ENCODE measurements at places on chromosomes 3 and 15. TPM values are rescaled to one million over a fixed set of nuclear protein-coding genes. Genes with fewer than 3 reads are reported as not detected.

Gene LYSMD2
- total RNA-seq = 0.15 TPM

- H3K4me3 ChIP-seq = no peak overlapping the region
- peak; percentile 35 for DNase-seq
- no peaks in the 10 kb centered on the region for H3K27me3 ChIP-seq
- peaks cover 16% of the 10 kb centered on the region for H3K4me1 ChIP-seq
- no peak overlapping the region for H3K27ac ChIP-seq
Measured at GRCh38 chr3:179872842-179873241, 163.9 kb downstream of the PEX5L start.

- DNase-seq = no peak
- H3K36me3 ChIP-seq = no peaks in the 10 kb centered on the region
- no peaks in the 10 kb centered on the region for H3K4me1 ChIP-seq
- no peak overlapping the region for H3K27ac ChIP-seq
Measured at GRCh38 chr3:12471241-12471640, 13.0 kb upstream of the TSEN2 start.

GRCh38 chr3:373193-373779, 176.7 kb downstream of the CHL1 start:
- no peaks in the 10 kb centered on the region for H3K36me3 ChIP-seq
- peak; percentile 21 for DNase-seq

Gene CAMKV
- 12.1 TPM for total RNA-seq

DNA sequence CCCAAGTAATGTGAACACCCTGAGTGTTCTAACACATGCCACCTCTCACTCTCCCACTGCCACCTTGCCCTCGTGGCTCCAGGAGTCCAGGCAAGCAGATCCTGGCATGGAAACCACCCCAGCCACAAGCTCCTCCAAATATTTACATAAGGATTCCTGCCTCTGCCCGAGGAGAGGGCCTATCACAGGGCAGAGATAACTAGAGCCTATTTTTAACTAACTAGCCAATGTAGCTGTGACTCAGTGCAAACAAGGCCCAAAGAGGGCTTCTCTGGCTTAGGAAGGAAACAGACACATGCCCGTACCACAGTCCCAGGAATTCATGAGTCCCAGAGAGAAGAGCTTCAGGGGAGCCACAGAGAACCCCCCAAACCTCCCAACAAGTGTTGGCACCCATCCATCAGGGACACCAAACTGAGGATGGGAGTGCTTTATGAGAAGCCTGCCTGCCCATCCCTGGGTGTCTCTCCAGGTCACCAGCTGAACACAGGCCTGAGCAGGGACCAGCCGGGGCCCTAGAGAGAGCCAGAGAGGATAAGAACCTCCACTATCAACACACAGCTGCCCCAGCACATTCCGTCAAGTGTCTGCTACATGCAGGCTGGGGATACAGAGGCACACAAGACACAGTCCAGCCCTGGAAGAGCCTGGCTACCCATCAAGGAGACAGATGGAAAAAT, 9.2 kb downstream of the FYCO1 start:
- H3K27ac ChIP-seq = no peak overlapping the region
- no peak overlapping the region for H3K4me3 ChIP-seq
- no peaks in the 10 kb centered on the region for H3K4me1 ChIP-seq
- no peaks in the 10 kb centered on the region for H3K36me3 ChIP-seq
- no peaks in the 10 kb centered on the region for H3K27me3 ChIP-seq

Gene CLDN11
- 1.6 TPM for total RNA-seq

DNA sequence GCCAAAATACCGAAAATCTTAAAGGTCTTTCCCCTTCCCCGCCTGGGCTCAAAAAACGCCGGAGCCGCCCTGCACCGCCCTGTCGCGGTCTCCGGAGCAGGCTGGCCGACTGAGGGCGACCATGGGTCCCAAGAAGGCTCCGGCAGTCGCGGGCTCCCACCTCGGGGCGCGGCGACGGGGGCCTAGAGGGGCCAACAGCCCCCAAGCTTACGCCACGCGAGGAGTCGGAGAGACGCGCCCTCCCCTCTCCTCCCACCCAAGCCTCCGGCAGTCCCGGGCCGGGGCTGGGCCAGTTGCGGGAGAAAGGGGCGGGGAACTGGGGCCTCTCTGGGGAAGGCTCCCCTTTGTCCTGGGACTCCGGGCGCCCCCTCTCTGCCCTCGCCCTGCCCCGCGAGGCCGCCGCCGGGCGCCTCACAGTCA, 69.2 kb downstream of the GOLGA8B start:
- no peaks in the 10 kb centered on the region for H3K4me1 ChIP-seq
- no peaks in the 10 kb centered on the region for H3K36me3 ChIP-seq
- H3K27me3 ChIP-seq = peaks cover 86% of the 10 kb centered on the region
- H3K4me3 ChIP-seq = peak overlapping the region; percentile 71
- peak; percentile 64 for DNase-seq
- H3K27ac ChIP-seq = no peak overlapping the region

- no peaks in the 10 kb centered on the region for H3K27me3 ChIP-seq
- no peaks in the 10 kb centered on the region for H3K36me3 ChIP-seq
- H3K27ac ChIP-seq = no peak overlapping the region
- no peak overlapping the region for H3K4me3 ChIP-seq
Measured at GRCh38 chr3:123287051-123287961, 85.6 kb downstream of the SEC22A start.

DNA sequence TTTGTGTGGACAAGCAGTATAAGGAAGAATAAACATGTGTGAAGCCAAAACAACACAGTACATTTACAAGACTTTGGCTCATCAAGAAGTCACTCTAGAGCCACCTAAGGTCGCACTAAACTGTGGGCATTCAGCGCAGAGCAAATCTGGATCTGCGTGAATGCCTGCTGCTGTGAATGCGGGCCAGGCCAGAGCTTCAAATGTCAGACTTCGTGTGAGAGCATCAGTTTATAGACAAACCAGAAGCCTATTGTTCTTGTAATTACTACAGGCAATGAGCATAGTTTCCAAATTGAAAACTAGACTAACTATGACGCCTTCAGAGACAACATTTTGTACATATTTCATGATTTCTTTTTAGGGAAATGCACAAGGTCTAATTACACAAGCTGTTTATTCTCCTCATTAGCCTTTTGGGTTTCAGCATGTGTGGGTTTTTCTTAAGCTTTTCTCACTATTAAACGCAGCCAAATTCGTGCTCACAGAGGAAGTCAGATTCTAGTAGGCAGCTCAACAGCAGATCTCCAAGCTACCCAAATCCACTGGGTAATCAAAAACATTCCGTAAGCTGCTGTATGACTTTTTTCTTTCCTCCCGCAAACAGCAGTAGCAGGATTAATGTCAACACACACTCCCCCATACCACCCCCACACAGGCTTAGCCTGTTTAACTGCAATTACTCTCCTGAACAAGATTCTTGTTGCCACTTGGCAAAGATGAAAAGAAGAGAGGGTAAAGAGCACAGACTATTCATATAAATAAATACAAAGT, 84.5 kb upstream of the SETMAR start:
- H3K27me3 ChIP-seq = no peaks in the 10 kb centered on the region
- H3K27ac ChIP-seq = peak overlapping the region; percentile 33
- H3K36me3 ChIP-seq = no peaks in the 10 kb centered on the region
- peaks cover 8% of the 10 kb centered on the region for H3K4me1 ChIP-seq
- H3K4me3 ChIP-seq = no peak overlapping the region

- H3K4me3 ChIP-seq = no peak overlapping the region
- no peak for DNase-seq
- H3K27me3 ChIP-seq = no peaks in the 10 kb centered on the region
Measured at GRCh38 chr3:149620291-149621020, 37.4 kb downstream of the WWTR1 start.

Gene ATR
- total RNA-seq = 21.9 TPM

Gene AHSG
- not detected for total RNA-seq

Gene RPL22L1
- 107 TPM for total RNA-seq

- DNase-seq = no peak
- no peaks in the 10 kb centered on the region for H3K27me3 ChIP-seq
- no peak overlapping the region for H3K4me3 ChIP-seq
- H3K4me1 ChIP-seq = peaks cover 18% of the 10 kb centered on the region
- no peaks in the 10 kb centered on the region for H3K36me3 ChIP-seq
Measured at GRCh38 chr15:68788264-68788624, 32.5 kb downstream of the ANP32A start.

DNA sequence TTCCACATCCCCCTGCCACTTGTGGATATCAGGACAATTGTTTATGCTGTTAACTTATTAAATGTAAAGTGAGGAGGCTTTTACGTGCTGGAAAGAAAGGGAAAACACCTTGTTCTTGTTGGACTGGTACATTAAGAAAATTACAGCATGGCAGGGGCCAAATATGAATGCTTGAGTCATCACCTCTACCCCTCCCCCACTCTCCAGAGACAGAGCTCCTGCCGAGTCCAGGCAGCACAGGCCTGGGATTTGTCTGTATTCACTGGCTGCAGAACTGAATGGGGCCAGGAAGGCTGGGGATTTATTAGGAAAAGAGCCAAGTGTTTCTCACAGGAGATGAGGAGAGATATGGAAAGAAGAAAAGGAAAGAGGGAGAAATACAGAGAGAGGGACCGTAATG, 308.9 kb downstream of the EPHB1 start:
- H3K4me1 ChIP-seq = peaks cover 17% of the 10 kb centered on the region
- DNase-seq = peak; percentile 45
- H3K27me3 ChIP-seq = no peaks in the 10 kb centered on the region
- no peaks in the 10 kb centered on the region for H3K36me3 ChIP-seq
- no peak overlapping the region for H3K27ac ChIP-seq

- no peak overlapping the region for H3K4me3 ChIP-seq
- no peaks in the 10 kb centered on the region for H3K27me3 ChIP-seq
- no peak for DNase-seq
- no peak overlapping the region for H3K27ac ChIP-seq
Measured at GRCh38 chr15:100097342-100098127, 244.2 kb downstream of the ADAMTS17 start.

GRCh38 chr3:72821161-72821781, 27.0 kb downstream of the SHQ1 start:
- H3K36me3 ChIP-seq = no peaks in the 10 kb centered on the region
- no peaks in the 10 kb centered on the region for H3K4me1 ChIP-seq
- H3K4me3 ChIP-seq = no peak overlapping the region
- H3K27me3 ChIP-seq = no peaks in the 10 kb centered on the region
- H3K27ac ChIP-seq = no peak overlapping the region
- DNase-seq = no peak

DNA sequence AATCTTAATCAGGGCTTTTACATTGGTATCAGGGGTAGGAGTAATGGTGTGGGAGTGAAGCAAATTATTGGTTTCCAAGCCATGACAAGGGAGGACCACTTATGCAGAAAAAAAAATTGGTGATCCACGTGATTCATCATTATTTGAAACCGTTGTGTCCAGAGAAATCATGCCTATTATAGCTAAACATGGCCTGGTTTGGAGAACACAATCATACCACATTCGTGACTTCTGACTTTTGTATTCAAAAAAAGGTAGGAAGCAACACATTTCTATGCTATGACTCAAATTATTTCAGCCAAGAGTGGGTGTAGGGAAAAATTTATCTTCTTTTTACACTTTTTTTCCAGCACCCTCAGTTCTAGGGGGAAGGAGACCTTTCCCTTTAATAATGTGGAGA, 924.3 kb upstream of the GBE1 start:
- H3K4me1 ChIP-seq = peaks cover 6% of the 10 kb centered on the region
- H3K27me3 ChIP-seq = no peaks in the 10 kb centered on the region
- no peaks in the 10 kb centered on the region for H3K36me3 ChIP-seq
- no peak for DNase-seq
- no peak overlapping the region for H3K27ac ChIP-seq

GRCh38 chr15:74523982-74524381, 17.0 kb upstream of the ARID3B start:
- DNase-seq = no peak
- no peaks in the 10 kb centered on the region for H3K4me1 ChIP-seq
- no peak overlapping the region for H3K27ac ChIP-seq
- H3K36me3 ChIP-seq = no peaks in the 10 kb centered on the region
- no peaks in the 10 kb centered on the region for H3K27me3 ChIP-seq

Gene SOX2
- total RNA-seq = 584 TPM

DNA sequence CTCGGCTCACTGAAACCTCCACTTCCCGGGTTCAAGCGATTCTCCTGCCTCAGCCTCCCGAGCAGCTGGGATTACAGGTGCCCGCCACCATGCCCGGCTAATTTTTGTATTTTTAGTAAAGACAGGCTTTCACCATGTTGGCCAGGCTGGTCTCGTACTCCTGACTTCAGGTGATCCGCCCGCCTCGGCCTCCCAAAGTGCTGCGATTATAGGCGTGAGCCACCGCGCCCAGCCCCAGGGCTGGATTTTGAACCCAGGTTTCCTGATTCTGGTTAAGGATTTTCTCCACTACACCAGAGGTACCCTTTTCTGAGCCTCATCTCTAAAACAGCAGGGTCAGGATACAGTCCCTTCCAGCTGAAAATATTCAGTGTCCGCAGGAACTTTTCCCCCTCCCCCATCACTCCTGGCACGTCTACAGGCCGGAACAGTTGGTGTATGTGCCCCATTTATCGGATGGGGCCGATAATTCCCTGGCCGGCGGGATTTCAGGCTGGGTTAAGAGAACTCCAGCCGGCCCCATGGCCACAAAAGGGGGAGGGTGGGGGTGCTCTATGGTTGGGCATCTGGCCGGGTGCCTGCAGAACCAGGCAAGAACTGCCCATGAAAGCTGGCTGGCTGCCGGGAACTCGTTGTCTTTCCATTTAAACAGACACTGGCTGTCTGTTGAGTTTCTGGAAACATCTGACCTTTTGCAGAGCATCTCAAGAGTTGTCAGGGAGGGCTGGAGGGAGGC, 26.8 kb upstream of the SEMA4B start:
- no peaks in the 10 kb centered on the region for H3K27me3 ChIP-seq
- H3K36me3 ChIP-seq = no peaks in the 10 kb centered on the region
- peaks cover 17% of the 10 kb centered on the region for H3K4me1 ChIP-seq
- H3K4me3 ChIP-seq = no peak overlapping the region

GRCh38 chr3:161700998-161701397, 204.4 kb downstream of the OTOL1 start:
- DNase-seq = peak; percentile 11
- no peak overlapping the region for H3K4me3 ChIP-seq
- H3K36me3 ChIP-seq = no peaks in the 10 kb centered on the region
- no peaks in the 10 kb centered on the region for H3K4me1 ChIP-seq
- H3K27ac ChIP-seq = no peak overlapping the region

DNA sequence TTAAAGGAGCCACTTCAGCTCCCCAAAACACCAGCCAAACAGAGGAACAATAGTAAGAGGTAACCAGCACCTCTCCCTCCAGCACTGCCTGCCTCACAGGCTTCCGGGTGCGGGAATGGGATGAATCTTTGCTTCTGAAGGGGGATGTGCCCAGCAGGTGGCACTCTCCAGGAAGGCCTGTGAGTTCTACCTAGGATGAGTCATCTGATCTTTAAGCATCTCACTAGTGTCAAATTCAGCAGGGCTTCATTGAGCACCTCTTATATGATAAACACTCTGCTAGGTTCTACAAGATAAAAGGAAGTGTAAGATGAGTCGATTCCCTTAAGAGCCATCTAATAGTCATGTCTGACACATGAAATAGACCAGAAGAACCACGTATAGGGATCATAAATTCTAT, 237.4 kb upstream of the UMPS start:
- no peak for DNase-seq
- H3K4me1 ChIP-seq = no peaks in the 10 kb centered on the region
- H3K36me3 ChIP-seq = no peaks in the 10 kb centered on the region
- H3K4me3 ChIP-seq = no peak overlapping the region

Gene DCUN1D1
- total RNA-seq = 63.6 TPM

- H3K27ac ChIP-seq = no peak overlapping the region
- no peak for DNase-seq
- no peak overlapping the region for H3K4me3 ChIP-seq
- no peaks in the 10 kb centered on the region for H3K36me3 ChIP-seq
- H3K4me1 ChIP-seq = peaks cover 25% of the 10 kb centered on the region
Measured at GRCh38 chr3:116340680-116341216, 104.5 kb downstream of the LSAMP start.

GRCh38 chr3:29718661-29719065, 437.8 kb downstream of the RBMS3 start:
- H3K27ac ChIP-seq = no peak overlapping the region
- no peaks in the 10 kb centered on the region for H3K36me3 ChIP-seq
- H3K4me1 ChIP-seq = peaks cover 4% of the 10 kb centered on the region

Gene SLC9C1
- 0.31 TPM for total RNA-seq

- no peak for DNase-seq
- no peak overlapping the region for H3K27ac ChIP-seq
- no peaks in the 10 kb centered on the region for H3K27me3 ChIP-seq
Measured at GRCh38 chr3:129326138-129326537, 47.5 kb downstream of the HMCES start.
